ENCODE measurements at places on chromosomes 3 and 15. TPM values are rescaled to one million over a fixed set of nuclear protein-coding genes. Genes with fewer than 3 reads are reported as not detected.

The DUOX1 gene
- total RNA-seq = 0.17 TPM

DNA sequence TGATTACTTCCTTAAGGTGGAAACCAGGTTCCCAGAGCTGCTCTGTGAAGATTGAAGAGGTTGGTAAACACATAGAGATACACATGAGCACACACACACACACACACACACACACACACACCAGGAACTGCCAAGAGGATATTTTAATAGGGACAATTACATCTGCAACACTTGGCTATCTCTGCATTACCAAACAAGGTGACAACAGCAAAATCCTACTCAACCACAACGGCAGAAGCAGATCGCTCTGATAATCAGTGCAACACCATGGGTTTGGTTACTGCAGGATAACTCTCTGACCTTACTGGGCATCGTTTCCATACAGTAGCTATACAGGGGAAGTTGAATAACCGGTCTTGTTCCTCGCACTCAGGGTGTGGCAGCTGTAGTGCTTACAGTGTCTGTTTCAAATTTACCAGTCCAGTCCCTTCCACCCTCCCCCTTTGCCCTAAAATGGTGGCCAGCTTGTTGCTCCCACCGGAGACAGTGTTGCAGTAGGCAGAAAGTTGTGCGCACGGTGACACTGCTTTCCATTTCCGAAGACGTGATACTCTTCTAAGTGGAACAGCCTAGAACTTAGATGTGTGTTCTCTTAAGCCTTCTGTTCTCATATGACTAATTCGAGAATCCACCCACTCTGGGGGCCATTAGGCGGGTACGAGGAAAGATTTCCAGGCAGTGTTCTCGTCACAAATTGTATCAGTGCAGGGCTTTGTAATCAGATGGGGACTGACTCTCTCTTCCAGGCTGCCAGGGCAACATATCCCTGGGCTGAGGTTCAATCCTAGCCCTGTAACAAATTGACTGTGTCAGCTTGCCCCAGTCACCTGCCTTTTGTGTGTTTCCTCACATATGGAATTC, 176.2 kb downstream of the P3H2 start:
- no peak for DNase-seq
- peaks cover 5% of the 10 kb centered on the region for H3K4me1 ChIP-seq
- no peak overlapping the region for H3K4me3 ChIP-seq
- H3K27me3 ChIP-seq = peaks cover 4% of the 10 kb centered on the region

DNA sequence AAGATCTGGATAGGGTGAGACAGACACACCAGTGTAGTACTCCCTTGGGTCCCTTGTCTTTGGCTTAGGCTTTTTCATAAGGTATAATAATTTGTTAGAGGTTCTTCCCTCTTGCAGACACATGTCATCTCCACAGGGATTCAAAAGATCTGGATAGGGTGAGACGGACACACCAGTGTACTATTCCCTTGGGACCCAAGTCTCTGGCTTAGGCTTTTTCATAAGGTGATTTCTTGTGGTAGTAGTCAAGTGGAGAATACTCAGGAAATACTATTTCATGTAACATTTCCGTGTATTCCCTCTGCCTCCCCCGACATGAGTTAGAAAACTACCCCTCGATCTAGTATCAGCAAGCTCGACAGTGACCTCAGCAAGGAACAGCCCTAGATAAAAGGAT, 954 bp upstream of the MAPKBP1 start:
- H3K27me3 ChIP-seq = no peaks in the 10 kb centered on the region
- no peak for DNase-seq
- H3K27ac ChIP-seq = peak overlapping the region; percentile 91
- H3K4me3 ChIP-seq = peak overlapping the region; percentile 85

DNA sequence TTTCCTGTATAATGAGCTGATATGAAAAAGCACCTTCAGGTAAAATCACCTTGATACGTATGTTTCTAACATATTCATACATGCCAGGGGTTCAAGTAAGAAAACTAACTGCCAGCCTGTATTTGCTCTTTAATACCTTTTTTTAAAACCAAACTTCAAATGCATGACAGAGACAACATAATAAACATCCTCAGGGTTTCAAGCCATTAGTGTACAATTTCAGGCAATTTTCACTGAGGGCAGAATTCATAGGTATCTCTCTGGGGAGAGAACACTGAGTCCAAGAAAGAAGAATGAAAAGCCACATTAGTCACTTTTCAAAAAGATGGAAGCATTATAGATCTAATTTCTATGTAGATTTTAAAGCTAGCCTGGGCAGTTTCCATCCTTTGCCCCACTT, 26.9 kb downstream of the MINDY4B start:
- no peaks in the 10 kb centered on the region for H3K36me3 ChIP-seq
- H3K27me3 ChIP-seq = peaks cover 3% of the 10 kb centered on the region
- DNase-seq = no peak

DNA sequence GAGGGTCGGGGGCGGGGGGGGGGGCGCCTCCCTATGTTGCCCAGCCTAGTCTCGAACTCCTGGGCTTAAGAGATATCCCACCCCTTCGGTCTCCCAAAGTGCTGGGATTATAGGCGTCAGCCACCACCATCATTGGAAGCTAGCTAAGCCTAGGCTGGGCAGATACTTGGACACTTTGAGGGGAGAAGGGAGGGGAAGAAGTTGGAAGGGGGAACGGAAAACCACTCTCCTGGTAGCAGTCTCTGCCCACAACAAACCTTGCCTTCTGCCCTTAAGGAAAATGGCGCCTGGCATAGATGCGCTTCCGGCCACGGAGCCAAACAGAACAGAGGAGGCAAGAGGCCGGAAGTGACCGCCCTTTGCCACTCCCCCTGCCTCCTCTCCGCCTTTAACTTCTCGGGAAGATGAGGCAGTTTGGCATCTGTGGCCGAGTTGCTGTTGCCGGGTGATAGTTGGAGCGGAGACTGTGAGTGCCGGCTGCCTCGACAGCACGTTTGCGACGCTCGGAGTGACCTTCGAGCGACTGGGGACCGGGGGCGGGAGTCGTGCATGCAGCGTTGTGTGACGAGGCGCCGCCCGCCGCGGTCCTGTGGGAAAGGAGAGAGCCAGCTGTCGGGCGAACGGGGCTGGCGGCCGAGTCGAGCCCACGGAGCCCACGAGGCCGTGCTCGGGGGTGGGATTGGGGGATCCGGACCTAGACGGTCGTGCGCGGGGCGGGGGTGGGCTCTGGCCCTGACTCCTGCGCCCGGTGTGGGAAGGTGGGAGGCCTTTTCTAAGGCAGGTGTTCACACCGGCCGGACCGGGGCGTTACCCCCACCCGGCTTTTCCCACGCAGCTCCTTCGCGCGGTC, at the start of gene MFN1:
MFN1 (plus strand) TSS at position 365 of the 850 bp plus-strand sequence. CDS start 1,143 bp downstream, outside the sequence.
- DNase-seq = peak; percentile 94
- peak within 1 kb of the TSS; percentile 91 for H3K4me3 ChIP-seq
- peak within 1 kb of the TSS; percentile 91 for H3K27ac ChIP-seq
- H3K4me1 ChIP-seq = peaks cover 13% of the 10 kb centered on the region
- H3K36me3 ChIP-seq = peaks cover 8% of the 10 kb centered on the region

The COL8A1 gene
- total RNA-seq = 0.07 TPM

The BFSP2 gene
- total RNA-seq = not detected

The MLF1 gene
- 1.6 TPM for total RNA-seq

The GOLGA6L10 gene
- 0.96 TPM for total RNA-seq

The FSD2 gene
- total RNA-seq = not detected

- no peak for DNase-seq
- H3K4me3 ChIP-seq = no peak overlapping the region
- no peaks in the 10 kb centered on the region for H3K27me3 ChIP-seq
- peaks cover 5% of the 10 kb centered on the region for H3K36me3 ChIP-seq
- H3K27ac ChIP-seq = no peak overlapping the region
Measured at GRCh38 chr3:45751537-45752242, 44.6 kb downstream of the SLC6A20 start.

The RASGRP1 gene
- total RNA-seq = 44.2 TPM

DNA sequence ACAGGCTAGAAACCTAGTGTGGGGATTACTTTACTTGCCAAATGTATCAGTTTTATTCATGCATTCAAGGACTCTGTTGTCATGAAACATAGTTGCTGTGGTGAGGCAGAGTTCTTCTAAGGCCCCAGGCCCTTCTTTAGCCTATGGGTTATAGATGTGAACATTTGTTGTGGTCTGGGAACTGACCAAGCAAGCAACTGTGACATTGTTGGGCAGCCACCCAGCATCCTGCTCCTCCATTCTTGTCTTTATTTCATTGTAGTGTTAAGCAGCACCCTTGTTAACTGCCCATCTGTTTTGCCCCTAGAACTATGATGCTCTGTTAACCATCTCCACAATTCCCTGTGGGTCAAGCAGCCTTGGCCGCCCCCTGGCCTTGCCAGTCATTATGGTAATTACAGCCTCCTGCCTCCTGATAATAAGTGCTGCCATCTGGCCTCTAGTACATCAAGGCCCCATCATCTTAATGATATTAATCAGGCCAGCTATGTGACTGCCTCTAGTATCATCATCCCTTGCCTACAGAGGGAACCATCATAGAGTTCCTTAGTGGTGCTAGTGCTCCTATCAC, 12.2 kb upstream of the IFT57 start:
- H3K4me1 ChIP-seq = no peaks in the 10 kb centered on the region
- H3K27me3 ChIP-seq = no peaks in the 10 kb centered on the region
- DNase-seq = no peak
- no peak overlapping the region for H3K4me3 ChIP-seq

GRCh38 chr3:46030626-46031025, 3.3 kb upstream of the XCR1 start:
- no peaks in the 10 kb centered on the region for H3K4me1 ChIP-seq
- no peak overlapping the region for H3K27ac ChIP-seq
- H3K36me3 ChIP-seq = no peaks in the 10 kb centered on the region
- no peaks in the 10 kb centered on the region for H3K27me3 ChIP-seq
- DNase-seq = no peak
- no peak overlapping the region for H3K4me3 ChIP-seq

- H3K27me3 ChIP-seq = no peaks in the 10 kb centered on the region
- no peaks in the 10 kb centered on the region for H3K4me1 ChIP-seq
- no peak overlapping the region for H3K27ac ChIP-seq
- H3K36me3 ChIP-seq = no peaks in the 10 kb centered on the region
Measured at GRCh38 chr3:115270849-115271248, 123.8 kb upstream of the ZBTB20 start.

- H3K4me1 ChIP-seq = peaks cover 61% of the 10 kb centered on the region
- H3K36me3 ChIP-seq = peaks cover 8% of the 10 kb centered on the region
- H3K4me3 ChIP-seq = peak within 1 kb of the TSS; percentile 42
- peak; percentile 70 for DNase-seq
- H3K27ac ChIP-seq = peak within 1 kb of the TSS; percentile 71
Measured at GRCh38 chr3:52225452-52226228, at the start of gene TLR9. TSS of gene TLR9 (minus strand) at chr3:52225645. CDS start at chr3:52225529, 116 bp downstream.

- DNase-seq = no peak
- no peaks in the 10 kb centered on the region for H3K4me1 ChIP-seq
- no peak overlapping the region for H3K4me3 ChIP-seq
- H3K27me3 ChIP-seq = no peaks in the 10 kb centered on the region
- peaks cover 27% of the 10 kb centered on the region for H3K36me3 ChIP-seq
Measured at GRCh38 chr3:122621112-122621511, 43.7 kb downstream of the PARP15 start.

The CLDN16 gene
- total RNA-seq = not detected
